ENCODE measurements at places on chromosomes 4 and X.

DNA sequence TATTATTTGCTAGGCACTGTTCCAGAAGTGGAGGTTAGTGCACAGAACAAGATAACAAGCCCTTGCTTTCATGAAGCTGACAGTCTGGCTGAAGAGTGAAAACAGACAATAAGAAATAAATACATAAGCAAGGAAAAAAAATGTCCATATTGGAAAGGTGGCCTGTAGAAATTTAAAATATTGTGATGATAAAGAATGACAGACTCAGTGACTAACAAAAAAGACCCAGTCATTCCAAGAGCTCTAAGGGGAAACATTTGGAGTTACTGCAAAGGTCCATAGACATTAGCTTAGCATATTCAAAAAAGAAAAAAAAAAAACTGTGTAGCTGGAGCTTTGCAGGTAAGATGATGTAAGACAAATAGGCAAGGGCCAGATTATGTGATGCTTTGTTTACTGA is 1.0 kb upstream of the ANTXR2 start:
- DNase-seq, result no peak

- no peak for DNase-seq
Measured at GRCh38 chr4:5809216-5809776, 83.6 kb downstream of the CRMP1 start.

GRCh38 chr4:15253349-15253748 is 174.5 kb upstream of the C1QTNF7 start:
- DNase-seq, result no peak

GRCh38 chr4:178185517-178185916 is 743.3 kb upstream of the AGA start:
- no peak for DNase-seq

GRCh38 chr4:90979556-90979955 is 852.4 kb downstream of the CCSER1 start:
- no peak for DNase-seq

DNA sequence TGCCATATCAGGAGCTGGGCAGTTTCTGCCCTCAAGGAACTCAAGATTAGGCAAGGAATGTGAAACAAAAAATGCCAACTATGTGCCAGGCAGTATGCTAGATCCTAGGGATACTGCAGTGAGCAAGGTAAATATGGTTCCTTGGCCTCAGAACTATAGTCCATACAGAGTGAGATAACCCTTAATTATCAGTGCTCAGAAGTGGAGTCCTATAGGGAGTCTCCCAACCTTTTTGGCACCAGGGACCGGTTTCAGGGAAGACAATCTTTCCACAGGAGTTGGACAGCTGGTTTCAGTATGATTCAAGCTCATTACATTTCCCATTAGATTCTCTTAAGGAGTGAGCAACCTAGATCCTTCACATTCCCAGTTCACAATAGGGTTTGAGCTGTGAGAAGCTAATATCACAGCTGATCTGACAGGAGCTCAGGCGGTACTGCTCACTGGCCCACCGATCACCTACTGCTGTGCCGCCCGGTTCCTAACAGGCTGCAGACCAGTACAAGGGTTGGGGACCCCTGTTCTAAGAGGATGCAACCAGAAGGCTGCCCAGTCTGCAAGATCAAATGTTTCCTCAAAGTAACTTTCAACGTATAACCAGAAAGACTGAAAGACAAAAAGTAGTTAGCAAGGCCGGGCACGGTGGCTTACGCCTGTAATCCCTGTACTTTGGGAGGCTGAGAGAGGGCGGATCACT is 1.7 kb upstream of the SRP72 start:
- DNase-seq, result no peak

GRCh38 chrX:66872771-66873170 is 233.9 kb upstream of the EDA2R start:
- no peak for DNase-seq

DNA sequence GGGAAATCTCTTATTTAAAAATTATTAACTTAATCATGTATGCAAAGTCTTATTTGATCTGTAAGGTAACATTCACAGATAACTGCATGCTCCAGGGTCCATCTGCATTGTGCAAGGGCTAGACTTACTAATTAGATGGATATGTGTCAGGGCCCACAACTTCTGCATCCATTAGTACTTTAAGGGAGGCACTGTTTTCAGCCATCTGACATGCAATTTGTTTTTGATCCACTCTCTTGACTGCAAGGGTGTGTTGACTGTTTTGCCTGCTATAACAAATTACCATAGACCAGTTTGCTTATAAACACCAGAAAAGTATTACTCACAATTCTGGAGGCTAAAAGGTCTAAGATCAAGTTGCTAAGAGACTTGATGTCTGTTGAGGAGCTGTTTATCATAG is 542.1 kb upstream of the HS3ST1 start:
- DNase-seq, result no peak

DNA sequence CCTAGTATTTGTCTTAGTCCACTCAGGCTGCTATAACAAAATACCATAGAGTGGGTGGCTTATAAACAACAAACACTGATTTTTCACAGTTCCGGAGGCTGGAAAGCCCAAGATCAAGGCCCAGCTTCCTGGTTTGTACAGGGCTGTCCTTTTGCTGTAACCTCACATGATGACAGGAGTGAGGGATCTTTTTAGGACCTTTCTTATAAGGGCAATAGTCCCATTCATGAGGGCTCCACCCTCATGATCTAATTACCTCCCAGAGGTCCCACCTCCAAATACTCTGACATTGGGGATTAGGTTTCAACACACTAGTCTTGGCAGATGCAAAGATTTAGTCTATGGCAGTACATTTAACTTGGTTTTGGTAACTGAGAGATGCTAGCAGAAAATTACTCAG is 20.9 kb downstream of the GPAT3 start:
- DNase-seq, result no peak

DNA sequence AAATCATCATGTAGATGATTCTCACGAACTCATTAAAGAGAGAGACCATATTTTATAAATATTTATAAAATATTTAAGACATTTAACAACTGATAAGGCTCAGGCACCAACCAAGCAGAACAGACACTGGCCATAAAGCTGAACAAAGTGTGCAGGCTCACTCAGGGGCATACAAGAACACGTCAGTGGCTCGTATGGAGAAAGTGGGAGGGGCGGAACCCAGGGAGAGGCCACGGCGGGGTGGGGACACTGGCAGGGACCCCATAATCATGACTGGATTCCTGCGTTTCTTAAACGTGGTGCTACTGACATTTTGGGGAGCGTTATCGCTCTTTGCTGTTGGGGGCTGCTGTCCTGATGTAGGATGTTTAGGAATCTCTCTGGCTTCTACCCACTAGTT is 31.3 kb upstream of the FAT1 start:
- DNase-seq, result no peak

- DNase-seq, result no peak
Measured at GRCh38 chr4:41332510-41333054, 75.9 kb downstream of the UCHL1 start.

DNA sequence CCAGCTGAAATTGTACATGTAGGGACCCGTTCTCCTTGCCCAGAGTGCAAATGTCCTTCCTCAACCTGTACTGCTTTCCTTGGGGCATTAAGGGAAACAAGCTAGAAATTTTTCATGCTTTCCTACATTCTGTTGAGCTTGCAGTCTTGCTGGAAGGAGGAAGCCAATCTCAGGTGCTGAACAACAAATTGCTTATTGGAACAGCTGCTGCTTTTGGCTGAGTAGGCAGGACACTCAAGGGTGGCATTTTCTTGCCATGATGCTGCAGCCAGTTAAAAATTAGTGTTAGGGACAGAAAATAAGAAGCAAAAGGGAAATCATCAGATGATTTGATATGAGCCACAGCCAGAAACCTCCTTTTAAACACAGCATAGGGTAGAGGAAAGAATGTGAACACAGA is 223.7 kb downstream of the QDPR start:
- DNase-seq, result no peak

GRCh38 chr4:98565681-98566301 is 92.6 kb downstream of the TSPAN5 start:
- no peak for DNase-seq

DNA sequence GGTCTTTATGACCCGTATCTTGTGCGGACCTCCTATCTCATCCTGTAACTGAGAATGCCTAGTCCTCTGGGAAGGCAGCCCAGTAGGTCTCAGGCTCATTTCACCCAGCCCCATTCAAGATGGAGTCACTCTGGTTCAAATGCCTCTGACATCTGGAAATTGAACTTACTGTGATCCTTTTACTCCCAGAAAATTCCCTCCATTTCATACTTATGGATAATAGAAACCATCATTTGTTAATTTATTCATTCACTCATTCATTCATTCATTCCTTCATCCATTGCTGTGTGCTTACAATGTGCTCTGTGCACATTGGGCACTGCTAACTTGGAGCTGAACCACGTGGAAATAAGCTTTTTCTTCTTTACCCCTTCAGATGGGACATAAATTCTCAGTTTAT is 9.2 kb upstream of the ATP6AP2 start:
- DNase-seq, result no peak

DNA sequence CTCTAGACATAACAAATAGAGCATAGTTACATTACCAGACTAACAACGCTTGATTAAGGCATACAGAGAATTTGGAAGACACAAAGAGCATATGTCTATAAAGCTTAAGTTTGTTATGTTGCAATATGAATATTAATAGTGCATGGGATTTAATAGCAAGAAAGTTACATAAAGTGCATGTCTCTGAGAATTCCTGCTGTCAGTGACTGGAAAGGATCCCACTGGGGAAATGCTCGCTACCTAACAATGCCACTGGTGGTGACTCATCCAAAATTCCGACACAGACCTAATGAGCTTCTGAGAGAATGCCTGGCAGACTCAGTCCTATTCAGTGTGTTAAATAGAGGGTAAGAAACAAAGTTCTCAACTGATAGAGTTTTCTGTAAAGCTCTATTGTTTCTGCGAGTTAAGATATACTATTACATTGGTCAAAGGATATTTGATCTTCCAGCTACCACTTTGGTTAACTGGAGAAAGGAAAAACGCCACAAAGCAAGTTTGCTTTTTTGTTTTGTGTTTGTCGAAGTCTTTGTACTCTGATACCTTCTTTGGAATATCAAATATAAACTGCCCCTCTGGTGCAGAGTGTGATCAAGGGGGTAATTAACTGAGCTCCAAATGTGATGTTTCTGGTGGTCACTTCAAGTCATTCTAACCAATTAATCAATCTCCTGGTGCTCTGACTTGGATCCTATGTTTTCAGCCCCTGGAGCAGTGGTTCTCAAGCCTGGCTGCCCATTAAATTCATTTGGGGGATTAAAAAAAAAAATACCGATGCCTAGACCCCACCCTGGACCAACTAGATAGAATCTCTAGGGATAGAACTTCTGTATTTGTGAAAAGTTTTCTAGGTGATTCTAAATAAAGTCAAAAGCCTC is 107.9 kb downstream of the PALLD start:
- DNase-seq, result peak; percentile 72

GRCh38 chr4:151573945-151574344 is 165.0 kb downstream of the FHIP1A start:
- peak; percentile 41 for DNase-seq

- no peak for DNase-seq
Measured at GRCh38 chrX:38347136-38347535, 5.3 kb upstream of the OTC start.

- DNase-seq, result no peak
Measured at GRCh38 chrX:155020591-155020990, 1.9 kb downstream of the F8 start.

- DNase-seq, result no peak
Measured at GRCh38 chrX:20522420-20522819, 255.7 kb upstream of the RPS6KA3 start.

DNA sequence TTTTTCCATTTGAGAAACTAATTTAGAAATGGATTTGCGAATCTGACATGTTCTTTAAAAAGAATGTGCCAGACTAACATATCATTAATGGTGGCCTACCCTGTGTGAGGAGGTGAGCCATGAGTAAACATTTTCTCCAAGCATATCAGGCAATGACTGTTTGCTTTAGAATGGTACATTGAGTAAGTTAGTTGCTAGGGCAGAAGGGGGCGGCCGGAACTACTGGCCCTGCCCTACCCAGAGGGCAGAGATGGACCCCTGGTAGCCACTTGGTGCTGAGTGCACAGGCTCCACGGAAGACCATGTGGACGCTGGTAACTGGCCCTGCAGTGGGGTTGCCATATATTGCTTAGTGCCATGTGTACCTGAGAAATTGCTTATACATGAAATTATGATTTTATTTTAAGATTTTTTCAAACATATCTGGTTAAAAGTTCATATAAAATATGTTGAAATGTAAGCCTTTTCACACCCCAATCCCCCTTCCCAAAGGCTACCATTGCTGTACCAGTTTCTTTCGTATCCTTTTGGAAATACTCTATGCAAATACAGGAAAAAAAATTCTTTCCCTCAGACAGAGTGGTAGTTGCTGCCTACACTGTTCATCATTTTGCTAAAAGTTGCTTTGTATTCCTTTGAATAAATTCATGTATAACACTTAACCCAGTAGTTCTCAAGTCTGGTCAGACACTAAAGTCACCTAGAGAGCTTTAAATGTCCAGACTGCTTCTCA is 8.8 kb downstream of the FNIP2 start:
- DNase-seq, result no peak

DNA sequence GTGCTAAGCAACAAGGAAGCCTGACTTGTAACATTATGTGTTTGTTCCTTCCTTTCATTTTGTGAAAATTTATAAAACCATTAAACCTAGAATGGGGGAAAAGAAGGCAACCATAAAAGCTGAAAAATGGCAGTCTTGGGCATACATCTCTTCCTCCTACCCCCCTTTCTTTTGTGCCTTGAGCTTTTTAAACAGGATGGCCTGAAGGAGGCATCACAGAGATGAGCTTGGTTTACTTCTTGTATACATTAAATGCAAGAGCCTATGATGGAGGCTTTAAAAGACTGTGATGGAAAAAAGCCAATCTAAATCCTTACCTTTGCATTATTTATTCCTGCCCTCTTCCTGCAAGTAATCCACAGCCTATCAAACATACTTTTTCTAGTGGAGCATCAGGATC is 36.2 kb upstream of the ADH7 start:
- DNase-seq, result no peak

DNA sequence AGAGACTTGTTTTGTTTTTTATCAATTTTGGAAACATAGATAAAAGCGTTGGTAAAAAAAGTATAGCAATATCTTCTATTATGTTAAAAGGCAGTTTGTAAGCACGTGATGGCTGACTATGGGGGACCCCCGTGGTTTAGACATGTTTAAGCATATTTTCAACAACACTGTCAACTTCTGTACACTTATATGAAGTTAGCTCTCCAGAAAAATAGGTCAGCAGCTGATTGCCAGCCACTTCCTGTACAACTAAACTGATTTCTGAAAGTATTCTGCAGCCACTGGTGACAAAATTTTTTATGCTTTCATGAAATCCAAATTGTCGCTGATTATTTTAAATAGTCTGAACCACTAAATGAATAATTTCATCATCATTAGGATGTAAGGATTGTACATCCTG is 45.2 kb downstream of the RBMX2 start:
- DNase-seq, result no peak

GRCh38 chrX:9958183-9958582 is 9.0 kb upstream of the CLDN34 start:
- DNase-seq, result no peak

DNA sequence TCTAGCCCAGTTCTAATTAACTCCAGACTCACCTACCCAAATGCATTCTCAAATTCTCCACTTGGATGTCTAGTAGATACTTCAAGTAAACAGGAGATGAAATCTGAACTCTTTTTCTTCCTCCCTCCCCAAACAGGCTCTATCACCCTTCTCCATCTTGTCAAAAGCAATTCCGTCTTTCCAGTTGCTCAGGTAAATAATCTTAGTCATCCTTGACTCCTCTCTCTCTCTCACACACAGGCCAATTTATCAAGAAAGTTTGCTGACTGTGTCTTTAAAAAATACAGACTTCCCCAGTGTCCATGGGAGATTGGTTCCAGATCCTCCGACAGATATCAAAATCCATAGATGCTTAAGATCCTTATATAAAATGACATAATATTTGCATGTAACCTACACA is 12.9 kb downstream of the TXK start:
- DNase-seq, result no peak

GRCh38 chr4:76308548-76308947 is 2.0 kb downstream of the STBD1 start:
- DNase-seq, result no peak
